ENCODE measurements at places on chromosomes 2 and 18.

GRCh38 chr2:182767578-182767977, 51.5 kb downstream of the DNAJC10 start:
- no peak for DNase-seq

- DNase-seq, result no peak
Measured at GRCh38 chr2:182166406-182166805, 180.8 kb downstream of the PPP1R1C start.

GRCh38 chr2:233461481-233461891, 105.1 kb downstream of the USP40 start:
- no peak for DNase-seq

- no peak for DNase-seq
Measured at GRCh38 chr2:98477036-98477435, 32.4 kb downstream of the INPP4A start.

- no peak for DNase-seq
Measured at GRCh38 chr2:73984203-73984921, at the start of gene TET3. Gene TET3, plus strand, starts transcription at chr2:73984910. Its CDS starts 1,494 bp downstream, at chr2:73986404.
